ENCODE measurements at places on chromosomes 7 and 10.

GRCh38 chr10:112605063-112605462 is 158.0 kb downstream of the VTI1A start:
- no peak for DNase-seq

- DNase-seq = peak; percentile 15
These were observed 191.0 kb downstream of the CAMK1D start for GRCh38 chr10:12540341-12540781.

DNA sequence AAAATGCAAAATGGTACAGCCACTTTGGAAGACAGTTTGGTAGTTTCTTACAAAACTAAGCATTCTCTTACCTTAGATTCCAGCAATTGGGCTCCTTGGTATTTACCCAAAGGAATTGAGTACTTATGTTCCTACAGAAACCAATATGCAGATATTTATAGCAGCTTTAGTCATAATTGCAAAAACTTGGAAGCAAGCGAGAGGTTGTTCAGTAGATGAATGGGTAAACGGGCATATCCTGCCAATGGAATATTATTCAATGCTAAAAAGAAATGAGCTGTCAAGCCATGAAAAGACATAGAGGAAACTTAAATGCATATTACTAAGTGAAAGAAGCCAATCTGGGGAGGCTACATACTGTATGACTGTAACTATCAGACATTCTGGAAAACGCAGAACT is 926.7 kb downstream of the TYW1 start:
- DNase-seq = no peak

- DNase-seq = no peak
These were observed 107.5 kb downstream of the ADAM22 start for GRCh38 chr7:88041583-88041982.

DNA sequence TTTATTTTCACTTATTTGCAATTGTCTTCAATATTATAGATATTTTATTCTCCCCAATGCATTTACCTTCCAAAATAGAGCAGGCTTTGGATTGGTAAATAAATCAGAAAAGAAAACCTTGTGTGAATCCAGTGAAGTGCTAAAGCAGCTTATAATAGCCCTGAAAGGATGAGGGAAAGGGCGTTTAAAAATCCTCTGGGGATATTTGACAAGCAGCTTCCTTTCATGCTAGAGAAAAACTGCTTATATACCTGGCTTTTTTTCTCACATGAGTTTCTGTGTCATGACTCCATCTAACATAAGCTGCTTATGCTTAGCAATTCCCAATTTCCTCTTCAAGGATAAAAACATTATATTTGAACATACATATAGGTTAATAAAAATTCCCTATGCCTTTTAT is 221.6 kb upstream of the SEMA3E start:
- no peak for DNase-seq

- DNase-seq = no peak
These were observed 353.0 kb downstream of the PARD3 start for GRCh38 chr10:34462056-34462455.

GRCh38 chr10:32906595-32906994 is 51.4 kb downstream of the ITGB1 start:
- no peak for DNase-seq

GRCh38 chr10:110221044-110221720 is 13.8 kb downstream of the MXI1 start:
- no peak for DNase-seq

GRCh38 chr10:103199488-103199887 is 6.4 kb upstream of the NT5C2 start:
- no peak for DNase-seq

GRCh38 chr10:130240409-130240808 is 104.2 kb downstream of the GLRX3 start:
- DNase-seq = no peak

DNA sequence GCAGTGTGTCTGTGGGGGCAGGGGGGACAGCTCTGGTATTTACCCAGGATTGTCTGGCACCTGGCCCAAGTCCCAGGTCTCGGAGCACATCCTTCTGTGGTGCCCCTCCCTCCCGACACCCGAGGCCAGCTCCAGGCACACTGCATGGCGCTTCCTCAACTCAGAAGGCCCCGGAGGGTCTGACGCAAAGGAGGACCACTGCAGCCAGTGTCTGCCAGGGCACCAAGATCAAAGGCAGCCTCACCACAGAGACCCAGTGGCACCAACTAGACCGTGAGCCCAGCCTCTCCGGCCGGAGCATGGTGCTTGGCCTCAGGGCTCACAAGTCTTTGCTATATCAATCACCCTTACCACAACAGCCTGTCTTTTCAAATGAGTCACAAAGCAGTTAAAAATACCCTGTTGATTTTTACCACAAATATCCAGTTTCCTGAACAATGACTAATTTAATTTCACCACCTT is 99.3 kb upstream of the DDC start:
- DNase-seq = peak; percentile 88

- DNase-seq = no peak
These were observed 4.9 kb downstream of the ITPRID1 start for GRCh38 chr7:31518766-31519165.

DNA sequence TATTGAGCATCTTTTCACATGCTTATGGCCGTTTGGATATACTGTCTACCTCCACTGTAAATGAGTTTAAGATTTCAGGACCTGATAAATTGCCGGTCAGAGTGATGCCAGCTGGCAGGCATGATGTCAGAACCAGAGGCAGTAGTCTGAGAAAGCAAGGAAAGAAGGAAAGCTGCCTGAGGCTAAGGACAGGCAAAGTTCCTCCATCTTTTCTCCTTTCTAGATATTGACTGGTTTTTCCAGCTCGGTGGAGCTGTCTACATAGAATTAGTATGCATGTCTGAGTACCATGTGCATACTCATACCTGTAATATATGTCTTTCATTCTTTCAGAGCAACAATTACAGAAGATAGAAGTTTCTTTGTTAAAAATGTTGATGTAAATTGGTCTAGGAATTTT is 52.3 kb downstream of the CDCA7L start:
- DNase-seq = no peak

- DNase-seq = no peak
These were observed 144.9 kb downstream of the UBE2H start for GRCh38 chr7:129807863-129808262.

GRCh38 chr7:103094102-103094501 is 19.2 kb downstream of the ARMC10 start:
- no peak for DNase-seq

DNA sequence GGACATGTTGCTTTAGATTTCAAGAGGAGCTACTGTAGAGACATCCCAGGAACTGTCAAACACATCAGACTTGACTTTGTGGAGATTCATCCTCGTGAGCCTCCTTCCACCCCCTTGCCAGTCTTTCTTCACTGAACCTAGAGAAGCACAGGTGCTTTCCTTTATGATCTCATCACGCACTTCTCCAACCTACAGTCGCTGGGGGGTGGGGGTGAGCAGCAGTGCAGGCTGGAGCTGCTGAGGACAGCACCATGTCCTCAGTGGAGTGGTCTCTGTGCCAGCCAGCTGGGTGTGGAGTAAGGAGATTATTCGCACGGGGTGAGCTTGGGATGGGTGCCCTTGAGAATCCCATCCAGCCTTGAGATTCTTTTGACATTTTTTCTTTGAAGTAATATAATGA is 88.1 kb downstream of the VOPP1 start:
- DNase-seq = no peak

GRCh38 chr7:123715198-123715597 is 33.6 kb downstream of the WASL start:
- peak; percentile 50 for DNase-seq

- DNase-seq = peak; percentile 65
These were observed 6.5 kb downstream of the TSPAN14 start for GRCh38 chr10:80460399-80461207.

DNA sequence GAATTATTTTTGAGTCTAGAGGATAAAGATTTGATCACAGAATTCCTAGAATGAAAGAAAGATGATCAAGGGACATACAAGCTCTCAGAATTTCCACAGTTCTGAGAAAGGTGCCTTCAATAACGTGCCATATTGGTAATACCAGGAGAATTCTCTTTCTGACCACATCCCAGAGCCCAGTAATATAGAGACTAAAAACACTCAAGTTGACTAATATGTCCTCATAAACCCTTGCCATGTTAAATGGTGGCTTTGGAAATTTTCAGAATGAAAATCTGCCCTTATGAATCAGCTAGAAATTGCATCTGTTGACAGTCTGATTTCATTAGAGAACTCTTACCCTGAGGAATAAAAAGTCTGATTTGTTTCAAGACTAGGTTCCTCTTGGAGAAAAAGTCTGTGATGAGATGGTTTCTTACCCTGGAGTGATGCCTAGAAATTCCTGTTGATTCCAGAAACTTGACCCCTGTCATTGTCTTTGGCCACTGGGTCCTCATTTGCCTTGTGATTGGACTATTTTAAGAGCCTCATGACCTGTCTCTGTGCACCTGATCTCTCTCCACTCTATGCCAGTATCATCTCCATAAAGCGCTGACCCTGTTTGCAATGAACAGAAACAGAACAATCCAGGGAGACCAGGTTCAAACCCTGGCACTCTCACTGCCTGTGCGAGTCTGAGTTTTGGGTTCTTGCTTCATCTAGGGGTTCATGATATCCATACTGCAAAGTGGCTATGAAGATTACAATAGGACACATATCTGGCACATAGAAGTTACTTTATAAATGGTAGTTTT is 3.3 kb downstream of the IL2RA start:
- DNase-seq = no peak

GRCh38 chr10:100158044-100158805 is 27.6 kb downstream of the ERLIN1 start:
- DNase-seq = no peak

DNA sequence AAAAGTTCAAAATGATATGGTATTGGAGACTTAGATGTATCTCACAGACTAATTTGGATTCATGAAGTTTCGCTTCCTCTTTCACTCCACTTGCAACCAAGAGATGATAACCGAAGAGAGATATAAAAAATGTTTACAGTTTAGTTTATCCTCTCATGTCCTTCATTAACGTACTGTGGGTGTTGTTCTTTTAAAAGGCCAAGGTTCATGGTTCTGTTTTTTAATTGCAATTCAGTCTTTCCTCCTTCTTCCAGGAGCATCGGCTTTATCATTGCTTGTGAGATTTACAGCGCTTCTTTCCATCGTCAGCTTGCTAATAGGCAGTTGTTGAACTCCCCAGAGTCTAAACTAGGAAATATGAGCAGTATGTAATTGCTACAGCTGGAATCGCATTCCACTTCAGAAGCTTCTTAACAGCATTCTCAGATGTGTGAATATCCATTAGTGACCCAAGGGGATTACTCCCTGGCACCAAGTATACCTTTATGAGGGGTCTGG is 75.9 kb upstream of the HGF start:
- peak; percentile 13 for DNase-seq

- no peak for DNase-seq
These were observed 14.8 kb downstream of the SAMD8 start for GRCh38 chr10:75126277-75126676.

DNA sequence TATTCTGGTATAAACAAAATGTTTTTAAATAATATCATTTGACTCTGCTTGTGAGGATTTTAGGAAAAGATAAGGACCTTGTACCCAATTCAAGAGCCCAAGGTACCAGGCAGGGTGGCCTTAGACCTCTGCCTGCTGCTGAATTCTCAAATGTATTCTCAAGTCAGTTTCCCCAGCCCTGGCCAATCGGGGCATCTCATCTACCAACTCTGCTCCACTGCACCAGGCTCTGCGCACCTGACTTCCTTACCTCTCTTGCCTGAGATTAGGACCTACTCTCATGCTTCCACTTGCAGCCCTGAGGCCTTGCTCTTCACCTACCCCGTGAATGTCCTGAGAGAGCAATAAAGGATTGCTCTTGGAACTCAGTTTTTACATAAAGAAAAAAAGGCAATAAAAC is 69.6 kb upstream of the EZH2 start:
- DNase-seq = no peak

- peak; percentile 61 for DNase-seq
These were observed 340.8 kb upstream of the PODXL start for GRCh38 chr7:131897016-131897789.

DNA sequence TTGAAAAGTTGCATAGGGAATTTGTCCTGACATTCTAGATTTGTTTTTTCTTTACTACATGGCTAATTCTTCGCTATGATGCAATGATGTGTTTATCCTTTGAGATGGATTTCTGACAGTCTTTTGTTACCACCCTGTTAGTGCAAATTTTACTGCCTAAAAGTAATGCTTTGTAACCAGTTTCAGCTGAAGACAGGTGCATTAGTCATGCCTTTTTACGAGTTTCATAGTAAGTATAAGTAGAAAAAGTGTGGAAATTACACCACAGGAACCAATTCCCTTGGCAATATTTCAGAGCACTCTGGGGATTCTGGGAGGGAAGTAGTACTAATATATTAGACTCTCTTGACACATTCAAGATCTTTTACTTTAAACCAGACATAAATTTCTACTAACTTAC is 257.8 kb upstream of the DKK1 start:
- DNase-seq = no peak

DNA sequence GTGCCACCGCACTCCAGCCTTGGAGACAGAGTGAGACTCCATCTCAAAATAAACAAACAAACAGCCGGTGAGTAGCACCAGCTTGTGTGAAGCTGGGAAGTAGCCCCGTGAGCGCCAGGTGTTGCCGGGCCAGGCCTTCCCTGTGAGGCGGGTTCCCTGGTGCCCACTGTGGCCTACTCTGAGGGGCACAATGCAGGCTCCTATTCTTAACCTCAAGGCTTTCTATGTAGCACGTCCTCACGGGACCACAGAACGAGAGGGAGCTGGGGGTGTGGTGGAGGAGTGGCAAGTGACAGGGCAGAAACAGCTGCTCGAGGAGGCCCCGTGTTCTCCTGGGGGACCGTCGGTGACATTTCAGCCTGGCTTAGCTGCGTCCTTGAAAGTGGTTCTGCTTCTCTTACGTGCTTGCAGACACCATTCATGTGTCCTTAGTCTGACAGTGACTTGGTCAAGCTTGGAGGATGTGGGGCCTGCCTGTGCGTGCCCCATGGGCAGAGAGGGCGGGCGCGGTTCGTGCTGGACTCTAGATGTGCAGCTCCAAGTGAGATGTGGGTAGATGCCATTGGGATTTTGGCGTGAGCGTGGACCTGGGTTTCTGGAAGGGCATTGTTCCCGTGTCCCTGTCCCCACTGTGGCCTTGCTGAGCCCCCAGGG is 116.6 kb downstream of the NKX6-2 start:
- DNase-seq = no peak

GRCh38 chr7:70830060-70830395 is 301.9 kb upstream of the GALNT17 start:
- no peak for DNase-seq

GRCh38 chr7:2175514-2175913 is 57.2 kb downstream of the MAD1L1 start:
- DNase-seq = peak; percentile 99

- no peak for DNase-seq
These were observed 57.8 kb downstream of the TRIL start for GRCh38 chr7:28900311-28900710.

- peak; percentile 49 for DNase-seq
These were observed at the start of gene AS3MT for GRCh38 chr10:102869258-102870198. AS3MT (plus strand) TSS chr10:102869470; CDS start chr10:102869593, 123 bp downstream.
